HL-60 (cell line): ENCODE measurements at places on chromosomes 16 and 17.

- DNase-seq: no peak
Observed at GRCh38 chr16:67269766-67270165, 9.6 kb upstream of the PLEKHG4 start.

GRCh38 chr16:66587881-66588600 is 8.8 kb downstream of the CMTM2 start:
- DNase-seq: no peak

DNA sequence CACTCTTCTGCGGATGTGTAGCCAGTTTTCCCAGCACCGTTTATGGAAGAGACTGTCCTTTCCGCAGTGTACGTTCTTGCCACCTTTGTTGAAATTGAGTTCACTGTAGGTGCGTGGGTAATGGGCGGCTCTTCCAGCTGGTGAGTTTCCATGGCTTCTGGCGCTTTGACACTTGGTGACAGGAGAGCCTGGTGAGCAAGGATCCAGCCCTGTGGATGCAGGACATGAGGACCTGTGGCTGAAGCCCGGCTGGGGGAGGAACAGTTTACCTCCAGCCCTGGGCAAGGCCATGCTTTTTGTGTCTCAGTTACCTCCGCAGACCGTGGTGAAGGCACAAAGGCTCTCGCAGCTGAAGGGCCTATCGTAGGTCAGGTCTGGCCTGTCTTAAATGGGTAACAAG is 166.5 kb downstream of the LAT start:
- DNase-seq: no peak

DNA sequence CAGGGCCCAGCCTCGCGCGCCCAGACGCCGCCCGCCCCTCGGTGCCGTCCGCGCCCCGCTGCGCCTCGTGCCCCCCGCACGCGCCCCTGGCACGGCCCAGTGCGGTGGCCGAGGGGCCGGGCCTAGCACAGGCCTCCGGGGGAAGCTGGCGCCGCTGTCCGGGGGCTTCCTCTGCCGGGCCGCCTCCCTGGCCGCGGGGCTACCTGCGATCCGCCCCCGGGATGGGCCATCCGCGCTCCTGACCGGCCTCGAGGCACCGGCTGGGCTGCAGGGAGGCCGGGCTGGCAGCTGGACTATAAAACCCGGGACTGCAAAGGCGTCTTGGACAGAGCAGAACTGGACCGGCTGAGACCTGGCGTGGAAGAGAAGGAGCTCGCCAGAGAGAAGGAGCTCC is 783 bp downstream of the BHLHA9 start:
- DNase-seq: no peak

- DNase-seq: no peak
Observed at GRCh38 chr17:74687886-74688285, 24.8 kb downstream of the CD300LF start.

DNA sequence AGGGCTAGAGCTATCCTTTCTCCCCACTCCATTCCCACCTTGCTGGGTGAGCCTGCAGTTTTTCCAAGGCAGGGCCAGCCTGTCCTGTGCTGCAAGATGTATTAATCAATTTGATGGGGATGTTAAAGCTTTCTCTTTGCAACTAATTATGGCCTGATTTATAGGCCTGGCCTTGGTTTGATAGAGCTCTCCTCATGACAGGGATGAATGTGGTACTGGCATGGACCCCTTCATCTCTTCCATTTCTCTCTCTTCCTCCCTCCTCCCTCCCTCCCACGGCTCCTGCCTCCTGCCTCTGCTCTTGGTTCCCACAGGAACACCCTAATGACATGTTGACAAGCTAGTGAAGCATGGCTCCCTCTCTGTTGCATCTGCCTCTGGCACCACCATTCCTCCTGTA is 47.2 kb upstream of the SKAP1 start:
- DNase-seq: no peak
